ENCODE measurements at places on chromosomes 6 and 20. TPM values are rescaled to one million over a fixed set of nuclear protein-coding genes. Genes with fewer than 3 reads are reported as not detected.

EDEM2 gene
- total RNA-seq = 59.3 TPM

ZSWIM3 gene
- 6.2 TPM for total RNA-seq

IMPG1 gene
- total RNA-seq = not detected

SRF gene
- 31.4 TPM for total RNA-seq

ARMC12 gene
- not detected for total RNA-seq

FKBP5 gene
- total RNA-seq = 22.9 TPM

ADGRG6 gene
- 79.5 TPM for total RNA-seq

CRIP3 gene
- not detected for total RNA-seq

CLPSL2 gene
- not detected for total RNA-seq

TFAP2D gene
- total RNA-seq = not detected

RBM24 gene
- total RNA-seq = 5.5 TPM

DACT2 gene
- not detected for total RNA-seq

PRR18 gene
- total RNA-seq = not detected

OR2J3 gene
- total RNA-seq = not detected

IL17F gene
- not detected for total RNA-seq

FAM217A gene
- total RNA-seq = not detected

RSPH9 gene
- not detected for total RNA-seq

SLC35B3 gene
- total RNA-seq = 15.6 TPM

SLC22A16 gene
- not detected for total RNA-seq

ZNF311 gene
- 0.05 TPM for total RNA-seq

ADGRB3 gene
- under 0.01 TPM for total RNA-seq

BPIFA1 gene
- not detected for total RNA-seq

PPP1R16B gene
- 56.4 TPM for total RNA-seq

TPD52L1 gene
- 5.1 TPM for total RNA-seq

VSTM2L gene
- total RNA-seq = 2.5 TPM

CRISP3 gene
- total RNA-seq = not detected

HLA-G gene
- not detected for total RNA-seq

TBC1D22B gene
- 16.7 TPM for total RNA-seq

POPDC3 gene
- total RNA-seq = 5.0 TPM

MRPS18A gene
- total RNA-seq = 41.2 TPM

LY6G5C gene
- total RNA-seq = 3.7 TPM

FOXC1 gene
- total RNA-seq = 7.9 TPM

BAK1 gene
- total RNA-seq = 33.1 TPM

NKX2-2 gene
- not detected for total RNA-seq

RSPH3 gene
- 5.0 TPM for total RNA-seq

B4GALT5 gene
- total RNA-seq = 63.4 TPM

ID4 gene
- 0.24 TPM for total RNA-seq

RNF182 gene
- total RNA-seq = 7.2 TPM

ACTL10 gene
- total RNA-seq = 4.0 TPM

BTN1A1 gene
- total RNA-seq = not detected

GTPBP2 gene
- 68.1 TPM for total RNA-seq

CRNKL1 gene
- total RNA-seq = 18.0 TPM

MDFI gene
- total RNA-seq = 34.7 TPM

Data from glomerular endothelial cell (primary cell).